SK-N-MC (cell line): ENCODE measurements at places on chromosomes 7 and 10.

DNA sequence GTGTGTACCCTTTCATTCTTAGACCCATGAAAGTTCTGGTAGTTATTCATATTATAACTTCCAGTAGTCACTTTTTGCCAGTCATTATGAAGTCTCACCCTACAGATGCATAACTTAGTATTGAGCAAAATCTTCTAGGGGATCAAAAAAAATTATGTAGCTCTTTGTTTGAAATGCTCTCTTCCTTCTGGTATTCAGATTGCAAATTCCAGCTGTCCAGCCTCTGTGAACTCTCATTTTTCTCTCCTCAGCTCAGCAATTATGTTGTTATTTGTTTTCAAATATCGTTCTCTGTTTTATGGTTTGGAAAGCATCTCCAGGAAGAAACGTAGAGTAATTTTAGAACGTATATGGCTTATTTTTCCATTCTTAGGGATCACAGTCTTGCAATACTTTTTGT lies 442.5 kb downstream of the SEMA3D start:
- no peak for DNase-seq

GRCh38 chr7:20284003-20284770 lies 46.5 kb upstream of the ITGB8 start:
- DNase-seq, result no peak

DNA sequence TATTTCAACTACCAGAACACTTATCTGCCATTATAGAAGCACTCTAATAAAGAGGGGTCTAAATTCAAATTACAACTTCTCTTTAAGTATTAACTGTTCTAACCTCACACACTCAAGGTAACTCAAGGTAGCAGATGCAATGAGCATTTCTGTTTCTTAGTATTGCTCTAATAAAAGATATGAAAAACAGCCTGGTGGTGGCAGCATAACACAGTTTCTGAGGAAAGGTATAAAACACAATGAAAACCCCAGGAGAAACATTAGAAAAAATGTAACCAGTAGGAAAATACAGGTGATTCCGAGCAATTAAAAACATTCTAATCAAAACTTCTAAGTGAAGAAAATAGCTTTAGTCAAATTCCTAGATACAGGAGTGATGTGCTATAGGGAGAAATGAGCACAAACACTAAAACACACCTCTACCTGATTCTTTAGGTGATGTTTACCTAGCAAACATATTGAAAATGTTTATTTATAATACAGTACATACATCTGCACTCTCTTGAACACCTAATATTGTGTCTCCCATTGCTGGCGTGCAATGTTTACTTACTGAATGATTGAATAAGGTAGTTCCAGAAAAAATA lies 3.5 kb downstream of the MKRN1 start:
- no peak for DNase-seq

DNA sequence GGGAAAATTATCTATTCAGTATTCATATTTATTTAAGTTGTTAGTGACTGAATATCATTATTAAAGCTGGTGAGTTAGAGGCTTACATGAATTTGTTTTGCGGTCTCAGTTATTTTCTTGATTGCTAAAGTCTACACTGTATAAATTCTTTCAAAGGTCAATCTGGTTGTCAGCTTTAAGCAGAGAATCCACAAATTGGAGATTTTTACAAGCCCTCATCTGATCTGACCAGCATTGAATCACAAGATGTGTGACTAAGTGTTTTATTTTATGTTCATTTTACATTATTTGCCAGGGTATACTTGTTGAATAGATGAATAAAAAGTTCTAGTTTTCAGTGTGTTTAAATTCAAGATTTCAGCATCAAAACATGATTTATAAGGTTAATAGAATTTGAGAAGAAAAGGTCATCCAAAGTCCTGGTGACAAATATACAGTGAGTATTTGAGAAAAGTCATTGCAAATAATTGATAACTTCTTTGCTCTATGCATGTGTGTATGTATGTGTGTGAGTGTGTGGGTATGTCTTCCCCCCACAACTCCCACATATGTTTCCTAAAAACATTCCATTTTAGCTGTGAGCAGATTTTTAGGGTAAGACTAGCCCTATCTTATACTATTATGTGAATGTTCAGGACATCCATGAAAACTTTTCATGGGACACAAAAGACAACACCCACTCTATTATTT lies 4.4 kb downstream of the SEMA3A start:
- DNase-seq, result no peak

- peak; percentile 16 for DNase-seq
Observed at GRCh38 chr7:41002741-41003610, 699.9 kb downstream of the INHBA start.

DNA sequence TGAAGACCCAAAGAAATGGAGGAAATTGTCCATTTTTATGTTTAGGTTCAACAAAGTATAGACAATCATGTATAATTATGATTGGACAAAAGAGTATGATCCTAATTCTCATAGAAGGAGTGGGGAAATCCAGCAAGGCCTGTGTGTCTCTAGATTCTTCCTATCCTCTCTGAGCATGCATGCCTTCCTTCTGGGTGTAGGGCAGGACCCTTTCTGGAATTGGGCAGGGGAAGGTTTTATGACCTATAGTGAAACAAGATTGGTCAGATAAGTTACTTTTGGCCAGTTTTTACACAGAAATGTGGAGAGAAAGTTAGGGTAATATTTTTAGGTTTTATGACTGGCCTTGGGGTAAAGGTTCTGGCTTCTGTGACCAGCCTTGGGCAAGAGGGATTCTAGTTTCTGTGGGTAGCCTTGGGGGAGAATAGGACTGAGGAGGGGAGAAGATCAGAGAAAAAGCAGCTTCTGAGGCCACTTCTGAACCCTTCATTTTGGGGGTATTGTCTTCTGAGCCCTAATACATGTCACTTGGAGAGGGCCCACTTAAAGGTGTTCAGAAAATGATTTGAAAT lies 289.4 kb downstream of the EXOC4 start:
- DNase-seq, result no peak

DNA sequence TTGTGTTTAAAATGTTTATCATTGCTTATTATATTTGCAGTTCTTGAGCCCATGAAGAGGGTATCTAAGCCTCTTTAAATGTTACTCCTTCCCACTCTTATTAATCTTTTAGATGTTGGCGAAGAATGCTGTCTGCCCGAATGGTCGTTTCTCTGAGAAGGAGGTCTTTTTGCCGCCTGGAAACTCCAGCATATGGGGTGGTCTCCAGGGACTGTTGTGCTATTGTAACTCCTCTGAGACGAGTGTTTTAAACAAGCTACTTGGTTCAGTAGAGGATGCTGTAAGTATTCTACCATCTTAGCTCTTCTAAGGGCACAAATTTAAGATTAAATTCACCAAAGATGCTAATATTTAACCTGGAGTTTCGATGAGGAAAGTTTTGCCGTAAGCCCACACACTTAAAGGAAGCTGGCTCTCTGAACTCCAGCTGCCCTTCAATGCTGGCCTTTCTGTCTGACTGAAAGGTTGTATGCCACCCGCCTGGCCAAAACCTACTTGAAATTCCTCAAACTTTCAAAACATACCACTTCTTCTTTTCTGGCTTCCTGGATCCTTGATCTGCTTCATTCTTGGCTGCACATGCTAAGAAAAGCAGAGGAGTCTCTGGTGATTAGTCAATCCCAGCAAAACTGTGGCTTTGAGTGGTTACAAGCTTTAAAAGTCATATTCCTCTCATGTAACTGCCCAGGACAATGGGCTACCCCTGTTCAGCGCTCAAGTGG lies 74.7 kb downstream of the ABCA13 start:
- no peak for DNase-seq

DNA sequence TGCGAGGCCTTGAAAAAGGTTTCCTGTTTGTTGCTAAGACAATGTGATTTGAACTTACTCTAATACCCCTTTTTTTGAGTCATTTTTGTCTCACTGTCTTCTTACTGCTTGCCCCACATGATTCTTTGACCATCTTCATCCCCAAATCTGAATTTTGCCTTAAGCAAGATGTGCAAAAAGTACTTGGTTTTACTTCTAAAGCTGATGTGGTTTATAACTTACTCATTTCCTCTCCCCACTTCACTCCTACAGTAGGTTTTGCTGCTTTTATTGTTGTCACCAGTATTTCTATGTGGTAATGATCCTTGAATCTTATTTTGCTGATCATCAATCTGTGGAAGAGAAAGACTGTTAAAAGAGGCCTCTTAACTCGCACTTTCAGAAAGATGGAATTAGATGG lies 396.4 kb downstream of the SDK1 start:
- DNase-seq, result no peak

- DNase-seq, result no peak
Observed at GRCh38 chr7:32893207-32893524, 1.6 kb upstream of the KBTBD2 start.

- DNase-seq, result no peak
Observed at GRCh38 chr10:73469579-73469978, 26.2 kb downstream of the PPP3CB start.

DNA sequence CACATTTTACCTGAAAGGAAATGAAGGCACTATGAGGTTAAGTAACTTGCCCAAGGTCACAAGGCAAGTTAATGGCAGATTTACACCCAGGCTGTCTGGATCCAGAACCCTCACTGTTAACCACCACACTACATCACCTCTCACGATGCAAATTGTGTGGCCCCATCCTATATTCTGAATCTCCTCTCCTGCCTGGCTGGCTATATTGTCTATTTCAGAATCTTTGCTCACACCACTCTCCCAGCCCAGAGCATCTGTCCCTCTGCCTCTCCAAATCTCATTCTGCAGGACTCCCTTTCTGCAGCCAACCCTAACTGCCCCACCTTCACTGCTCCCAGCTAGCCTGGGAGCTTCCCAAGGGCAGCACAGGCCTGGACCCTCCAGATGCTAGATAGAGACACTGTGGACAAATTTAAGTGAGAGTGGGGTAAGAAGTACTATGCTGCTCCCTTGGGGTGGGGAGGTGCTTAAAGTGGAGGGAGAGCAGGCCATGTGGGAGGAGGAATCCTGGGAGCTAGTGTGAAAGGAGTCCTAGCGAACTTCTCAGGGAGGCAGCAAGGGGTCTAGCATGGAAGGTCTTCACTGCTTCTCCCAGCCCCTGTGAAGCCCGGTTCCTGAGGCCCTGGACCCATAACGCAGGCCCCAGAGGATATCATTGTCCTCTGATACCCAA lies 786 bp downstream of the CUEDC2 start:
- no peak for DNase-seq

DNA sequence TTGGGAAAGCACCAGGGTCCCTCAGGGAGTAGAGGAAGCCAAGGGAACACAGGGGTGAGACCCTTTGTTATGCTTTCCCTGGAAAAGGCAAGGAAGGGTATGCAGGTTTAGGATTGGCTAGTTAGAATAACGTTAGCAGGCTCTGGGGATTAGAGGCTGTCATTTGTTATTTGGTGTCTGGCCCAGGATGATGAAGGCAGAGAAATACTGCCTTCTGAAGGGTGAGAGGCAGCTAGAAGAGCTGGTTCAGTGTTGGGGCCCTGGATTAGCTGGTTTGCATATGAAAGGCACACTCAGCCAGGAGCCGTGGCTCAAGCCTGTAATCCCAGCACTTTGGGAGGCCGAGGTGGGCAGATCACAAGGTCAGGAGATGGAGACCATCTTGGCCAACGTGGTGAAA lies 3.0 kb upstream of the PILRA start:
- DNase-seq, result no peak

DNA sequence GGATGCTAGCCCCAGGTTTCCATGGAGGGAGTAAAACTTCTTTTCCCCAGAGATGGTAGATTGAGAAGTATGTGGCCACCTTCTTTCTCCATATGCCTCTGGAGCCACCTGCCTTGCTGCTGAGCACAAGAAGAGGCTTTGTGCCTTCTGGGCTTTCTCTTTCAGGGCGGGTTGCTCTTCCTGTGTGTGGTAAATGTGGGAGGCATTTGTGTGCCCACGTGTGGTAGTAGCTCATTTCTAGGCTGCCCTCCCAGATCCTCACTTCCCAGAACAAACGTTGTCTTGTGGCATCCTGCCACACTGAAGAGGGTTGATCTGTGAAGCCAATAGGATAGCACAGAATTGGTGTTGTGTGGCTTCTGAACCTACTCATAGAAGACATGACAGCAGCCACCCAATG lies 342.0 kb upstream of the PODXL start:
- DNase-seq, result no peak

GRCh38 chr7:101035941-101036340 lies 16.1 kb downstream of the MUC17 start:
- no peak for DNase-seq

DNA sequence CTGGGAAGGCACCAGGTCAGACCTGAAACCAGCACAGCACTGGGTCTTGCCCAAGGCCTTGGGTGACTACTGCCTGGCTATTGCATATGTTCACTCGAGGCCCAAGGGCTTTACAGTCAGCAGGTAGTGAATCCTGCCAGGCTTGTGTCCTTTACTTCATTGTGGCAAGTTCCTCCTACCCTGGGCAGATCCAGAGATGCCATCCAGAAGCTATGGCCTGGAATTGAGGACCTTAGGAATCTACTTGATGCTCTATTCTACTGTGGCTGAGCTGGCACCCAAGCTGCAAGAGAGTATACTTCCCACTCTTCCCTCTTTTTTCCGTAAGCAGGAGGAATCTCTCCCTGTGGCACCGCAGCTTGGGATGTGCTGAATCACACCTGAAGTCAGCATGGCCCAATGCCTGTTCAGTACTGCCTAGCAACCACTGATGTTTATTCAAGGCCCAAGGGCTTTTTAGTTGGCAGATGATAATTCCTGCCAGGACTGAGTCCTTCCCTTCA lies 246.7 kb upstream of the CTBP2 start:
- no peak for DNase-seq

DNA sequence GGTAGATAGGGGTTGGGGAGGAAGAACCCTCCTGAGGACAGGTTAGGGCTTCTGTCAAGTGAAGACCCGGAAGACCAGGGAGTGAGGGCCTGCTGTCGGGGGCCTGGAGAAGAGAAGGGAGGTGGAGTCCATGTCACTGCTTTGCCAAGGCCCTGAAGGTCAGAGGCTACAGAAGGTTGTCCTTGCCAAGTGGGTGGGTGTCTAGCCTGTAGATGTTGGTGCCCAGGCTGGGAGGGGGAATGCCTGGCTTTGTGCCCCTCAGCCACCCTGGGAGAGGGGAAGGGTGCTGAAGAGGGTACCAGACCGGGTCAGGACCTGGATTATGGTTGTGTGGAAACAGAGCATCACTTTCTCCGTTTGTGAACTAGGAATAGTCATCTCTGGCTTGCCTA lies 67.2 kb upstream of the AQP1 start:
- DNase-seq, result no peak

DNA sequence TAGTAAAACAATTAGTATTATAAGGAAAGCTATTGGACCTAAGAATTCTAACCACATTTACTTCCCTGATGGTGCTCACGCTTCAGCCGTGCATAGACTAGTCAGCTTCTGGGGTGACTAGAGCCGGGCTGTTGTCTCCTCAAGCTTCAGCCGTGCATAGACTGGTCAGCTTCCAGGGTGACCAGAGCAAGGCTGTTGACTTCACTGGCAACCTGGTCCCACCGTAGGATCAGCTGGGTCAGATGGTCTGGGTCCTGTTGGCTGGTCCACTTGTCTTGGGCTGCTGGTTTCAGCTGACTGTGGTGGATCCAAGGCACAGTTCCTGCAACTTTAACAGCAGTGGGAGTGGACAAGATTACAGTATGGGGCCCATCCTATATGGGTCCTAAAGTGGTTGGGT lies 99.4 kb downstream of the TRIM24 start:
- no peak for DNase-seq

GRCh38 chr7:75055830-75056772 lies 17.5 kb downstream of the RCC1L start:
- no peak for DNase-seq
